ENCODE measurements at places on chromosomes 7 and 10. TPM values are rescaled to one million over a fixed set of nuclear protein-coding genes. Genes with fewer than 3 reads are reported as not detected.
A peak's percentile ranks its signal among the peaks of the same experiment; 100 is the strongest.

SPDYE2 gene
- polyA plus RNA-seq: 0.15 TPM

NUTM2A gene
- polyA plus RNA-seq: 1.1 TPM

FFAR4 gene
- polyA plus RNA-seq: 0.11 TPM

PCDH15 gene
- polyA plus RNA-seq: 0.06 TPM

KAZALD1 gene
- polyA plus RNA-seq: 10.0 TPM

FBXO24 gene
- polyA plus RNA-seq: not detected

SPAG6 gene
- polyA plus RNA-seq: not detected

SH2B2 gene
- polyA plus RNA-seq: 0.50 TPM

UPK3B gene
- 0.19 TPM for polyA plus RNA-seq

TDRD1 gene
- 0.27 TPM for polyA plus RNA-seq

DNA sequence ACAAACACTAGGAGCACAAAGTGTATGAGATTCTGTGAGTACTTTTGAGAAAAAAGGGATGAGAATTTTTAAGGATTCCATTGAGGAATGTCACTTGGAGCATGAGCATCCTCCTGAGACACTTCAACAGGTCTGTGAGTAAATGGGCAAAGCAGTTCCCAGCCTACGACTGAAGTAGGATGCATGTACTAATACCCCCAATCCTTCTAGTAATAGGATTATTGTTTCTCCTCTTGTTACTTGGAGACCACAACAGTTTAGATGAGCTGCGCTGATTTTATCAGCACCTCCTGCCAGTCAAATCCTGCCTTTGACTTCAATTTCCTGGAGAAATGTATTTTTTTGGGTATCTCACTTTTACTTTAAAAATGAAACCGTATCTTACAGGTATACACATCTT is 820 bp downstream of the BBS9 start:
- no peak for DNase-seq

DNA sequence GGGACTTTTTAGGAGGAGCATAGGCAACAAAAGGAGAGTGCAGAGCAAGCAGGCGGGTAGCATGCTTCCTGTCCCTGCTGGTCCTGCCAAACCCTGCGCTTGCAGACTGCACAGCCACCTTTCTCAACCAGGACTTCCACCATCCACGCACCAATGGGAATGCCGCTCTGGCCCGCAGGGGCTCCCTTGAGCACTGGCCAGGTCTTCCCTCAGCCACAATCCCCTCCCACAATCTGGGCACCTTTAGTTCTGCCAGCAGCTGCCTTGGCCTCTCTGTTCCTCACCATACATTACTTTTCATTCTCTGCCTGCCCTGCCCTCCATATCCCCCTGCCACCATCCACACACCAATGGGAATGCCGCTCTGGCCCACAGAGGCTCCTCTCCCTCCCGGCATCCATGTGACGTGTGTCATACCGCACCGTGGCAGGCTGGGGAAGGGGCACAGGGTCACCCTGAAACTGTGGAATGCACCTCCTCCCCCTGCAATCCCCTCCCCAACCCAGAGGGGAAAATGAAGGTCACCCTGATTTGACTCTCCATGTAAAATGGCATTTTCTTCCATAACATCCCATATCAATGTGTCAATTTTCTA is 97.3 kb upstream of the MACROH2A2 start:
- no peak for DNase-seq

DNA sequence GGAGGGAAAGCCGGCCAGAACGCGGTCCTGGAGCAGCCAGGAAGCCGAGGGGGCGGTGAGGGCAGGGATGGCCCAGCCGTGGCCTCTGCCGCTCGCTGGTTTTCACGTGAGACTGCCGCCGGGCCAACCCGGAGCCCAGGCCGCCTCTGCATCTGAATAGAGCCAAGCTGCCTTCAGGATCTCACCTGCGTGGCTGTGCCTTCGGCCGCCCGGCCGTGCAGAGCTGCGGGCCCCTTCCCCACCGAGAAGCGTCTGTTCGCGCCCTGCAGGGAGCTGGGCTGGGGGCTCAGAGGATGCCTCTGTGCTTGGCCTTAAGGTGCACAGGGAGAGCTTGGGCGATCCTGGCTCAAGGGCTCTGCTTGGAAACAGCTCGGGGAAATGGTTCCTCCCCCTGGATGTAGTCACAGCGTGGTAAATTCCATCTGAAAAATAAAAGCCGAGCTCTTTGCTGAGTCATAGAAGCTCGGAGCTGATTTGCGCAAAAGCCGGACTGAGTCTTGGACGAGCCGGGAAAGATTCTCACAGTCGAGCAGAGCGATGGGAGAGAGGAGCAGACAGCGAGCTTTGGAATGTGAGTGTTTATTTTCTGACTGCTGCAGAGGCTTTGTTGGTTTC is at the start of gene JAKMIP3:
JAKMIP3 (plus strand) TSS at position 456 of the 615 bp plus-strand sequence. CDS start 38,863 bp downstream, outside the sequence.
- DNase-seq: peak; percentile 45

DNA sequence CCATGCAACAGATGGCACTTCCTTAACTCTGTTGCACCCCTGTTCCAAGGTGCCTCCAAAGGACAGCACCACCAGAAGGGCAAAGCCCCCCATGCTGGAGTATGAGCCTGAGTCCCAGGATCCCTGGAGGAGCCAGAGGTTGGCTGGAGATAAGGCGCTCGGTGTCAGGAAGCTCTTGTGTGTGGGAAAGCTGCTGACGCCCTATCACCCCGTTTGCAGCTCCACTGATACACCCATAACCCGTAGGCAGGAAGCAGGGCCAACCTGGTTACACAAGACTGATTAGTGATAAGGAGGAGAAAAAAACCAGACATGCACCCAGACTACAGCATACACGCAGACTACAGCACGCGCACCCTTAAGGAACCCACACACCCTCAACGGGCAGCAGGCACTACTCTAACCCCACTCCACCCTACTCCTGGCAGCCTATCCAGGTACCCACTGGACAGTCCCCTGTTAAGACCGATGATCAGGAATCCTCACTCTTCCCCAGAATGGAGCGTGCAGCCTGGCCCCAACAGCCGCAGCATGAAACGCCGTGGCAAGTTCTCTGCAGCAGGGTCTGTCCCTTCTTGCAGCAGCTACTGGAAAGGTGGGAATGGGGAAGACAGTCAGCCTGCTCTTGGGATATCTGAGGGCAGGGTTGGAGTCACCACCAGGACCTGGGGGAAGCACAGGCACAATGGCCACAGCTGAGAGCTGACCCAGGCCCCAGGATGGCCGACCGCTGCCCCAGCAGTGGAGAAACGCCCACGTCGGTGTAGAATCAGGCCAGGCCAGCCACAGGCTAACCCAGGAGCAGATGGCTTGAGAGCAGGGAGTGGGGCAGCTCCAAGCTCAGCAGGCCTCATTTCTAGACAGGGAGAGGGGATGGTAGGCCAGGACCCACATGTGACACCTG is 38.3 kb upstream of the TUBB8 start:
- DNase-seq: no peak

GRCh38 chr7:55251313-55251712 is 113.8 kb upstream of the LANCL2 start:
- no peak for DNase-seq

DNA sequence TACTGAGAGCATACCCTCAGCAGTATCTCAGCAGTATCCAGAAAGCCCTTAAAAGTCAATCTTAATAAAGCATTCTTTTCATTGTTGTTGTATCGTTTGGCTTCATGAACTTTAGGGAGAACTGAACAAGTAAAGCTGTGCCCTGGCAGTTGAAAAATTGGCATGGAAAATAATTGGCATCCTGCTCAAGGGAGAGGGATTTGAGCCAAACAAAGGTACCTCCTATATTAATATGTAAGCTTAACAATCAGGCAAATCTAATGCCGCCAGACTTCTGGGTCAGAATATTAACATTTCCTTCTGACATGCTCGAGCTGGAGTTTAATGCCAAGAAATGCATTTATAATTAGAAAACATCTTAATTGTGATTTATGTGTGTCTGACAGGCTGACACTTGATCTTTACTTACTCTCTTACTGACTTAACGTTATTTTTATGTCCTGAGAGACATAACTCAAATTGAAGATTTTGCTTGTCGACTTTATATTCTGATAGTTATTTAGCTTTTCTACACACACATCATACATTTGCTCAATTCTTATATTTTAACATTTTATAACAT is 42.1 kb upstream of the PCDH15 start:
- DNase-seq: no peak

GRCh38 chr10:72351479-72351878 is 3.2 kb downstream of the DNAJB12 start:
- DNase-seq: no peak

GRCh38 chr7:129443612-129444011 is 9.4 kb downstream of the STRIP2 start:
- peak; percentile 71 for DNase-seq

- peak; percentile 77 for DNase-seq
These were observed 28.0 kb downstream of the ITPRIP start for GRCh38 chr10:104309980-104310978.

DNA sequence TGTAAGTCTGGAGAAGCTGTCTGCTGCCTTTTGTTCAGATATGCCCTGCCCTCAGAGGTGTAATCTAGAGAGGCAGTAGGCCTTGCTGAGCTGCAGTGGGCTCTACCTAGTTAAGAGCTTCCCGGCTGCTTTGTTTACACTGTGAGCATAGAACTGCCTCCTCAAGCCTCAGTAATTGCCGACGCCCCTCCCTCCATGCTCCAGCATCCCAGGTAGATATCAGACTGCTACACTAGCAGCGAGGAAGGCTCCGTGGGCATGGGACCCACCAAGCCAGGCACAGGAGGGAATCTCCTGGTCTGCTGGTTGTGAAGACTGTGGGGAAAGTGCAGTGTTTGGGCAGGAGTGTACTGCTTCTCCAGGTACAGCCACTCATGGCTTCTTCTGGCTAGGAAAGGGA is 26.4 kb upstream of the CXCL12 start:
- DNase-seq: no peak

GRCh38 chr10:35079763-35080162 is 10.4 kb downstream of the CUL2 start:
- DNase-seq: no peak

DNA sequence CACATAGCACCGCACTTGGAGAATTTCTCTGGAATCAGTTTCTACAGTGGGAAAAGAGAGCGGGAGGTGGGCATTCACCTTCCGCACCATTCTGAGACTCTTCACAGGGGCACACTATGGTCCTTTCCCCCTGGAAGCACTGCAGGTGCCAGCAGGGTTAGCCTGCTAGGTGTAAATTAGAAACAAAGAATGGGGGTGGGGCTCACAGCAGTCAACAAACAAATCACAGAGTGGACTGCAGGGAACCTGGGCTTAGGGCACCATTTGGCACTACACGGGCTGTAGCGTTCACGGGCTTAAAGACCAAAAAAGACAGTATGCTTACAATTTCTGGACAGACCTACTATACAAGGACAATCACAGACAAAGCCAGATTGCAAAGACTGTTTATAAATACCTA is 8.0 kb upstream of the PKD1L1 start:
- DNase-seq: no peak

- no peak for DNase-seq
These were observed 150.6 kb upstream of the NRG3 start for GRCh38 chr10:81724431-81724830.

DNA sequence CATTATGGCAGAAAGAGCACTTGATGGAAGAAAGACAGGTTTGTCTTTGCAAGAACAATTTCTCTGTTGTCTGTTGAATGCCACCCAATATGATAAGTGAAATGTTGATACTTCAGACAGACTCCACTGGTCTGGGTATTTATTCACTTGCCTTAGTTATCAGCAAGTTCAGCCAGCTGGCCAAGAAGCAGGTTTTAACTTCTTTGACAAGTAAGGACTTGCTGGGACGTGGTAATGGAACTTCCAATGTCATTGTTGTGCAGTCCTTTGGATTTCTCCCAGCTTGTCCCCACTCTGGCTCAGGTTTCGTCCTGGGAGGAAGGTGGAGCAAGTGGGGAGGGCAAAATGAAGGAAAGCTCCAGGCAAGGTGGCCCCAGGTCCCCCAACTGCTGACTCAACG is 497.4 kb downstream of the RPS24 start:
- no peak for DNase-seq

GRCh38 chr7:24110056-24110455 is 173.9 kb upstream of the NPY start:
- no peak for DNase-seq

GRCh38 chr7:131219312-131220041 is 108.2 kb upstream of the MKLN1 start:
- DNase-seq: peak; percentile 59

GRCh38 chr10:129779126-129780111 is 184.7 kb downstream of the EBF3 start:
- DNase-seq: no peak

GRCh38 chr7:121334875-121335648 is 6.3 kb downstream of the WNT16 start:
- no peak for DNase-seq

- no peak for DNase-seq
These were observed 22.3 kb upstream of the NPTX2 start for GRCh38 chr7:98594787-98595186.

DNA sequence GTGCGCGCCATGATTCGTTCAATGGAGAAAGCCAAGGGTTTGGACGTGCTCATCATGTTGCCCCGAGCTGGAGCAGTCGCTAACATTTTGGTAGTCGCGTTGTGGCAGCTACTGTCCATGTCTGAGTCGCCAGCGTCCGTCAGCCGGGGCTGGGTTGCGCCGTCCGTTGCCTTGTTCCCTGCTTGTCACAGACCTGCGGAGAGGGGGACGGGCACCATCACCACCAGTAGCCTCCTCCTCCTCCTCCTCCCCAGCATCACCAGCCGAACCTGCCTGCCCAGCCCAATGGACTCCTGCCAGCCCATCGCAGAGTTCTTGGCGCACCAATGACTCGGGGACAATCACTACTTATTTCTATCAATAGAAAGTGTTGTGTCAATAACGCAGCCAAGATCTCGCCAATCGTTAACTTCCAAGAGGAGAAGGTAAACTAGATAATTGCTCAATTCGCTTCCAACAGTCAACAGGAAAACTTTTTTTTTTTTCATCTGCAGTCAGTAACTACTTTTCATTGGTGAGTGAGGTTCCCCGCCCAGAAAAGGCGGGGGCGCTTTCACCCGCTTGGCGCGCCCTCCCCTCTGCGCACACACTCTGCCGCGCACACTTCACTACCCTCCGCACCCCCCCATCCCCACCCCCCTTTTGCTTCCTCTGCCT is at the start of gene FEZF1:
FEZF1 (minus strand) TSS at position 432 of the 657 bp plus-strand sequence; CDS start at position 119, 313 bp downstream.
- no peak for DNase-seq

GRCh38 chr10:124119216-124119615 is 25.8 kb upstream of the CHST15 start:
- DNase-seq: no peak

DNA sequence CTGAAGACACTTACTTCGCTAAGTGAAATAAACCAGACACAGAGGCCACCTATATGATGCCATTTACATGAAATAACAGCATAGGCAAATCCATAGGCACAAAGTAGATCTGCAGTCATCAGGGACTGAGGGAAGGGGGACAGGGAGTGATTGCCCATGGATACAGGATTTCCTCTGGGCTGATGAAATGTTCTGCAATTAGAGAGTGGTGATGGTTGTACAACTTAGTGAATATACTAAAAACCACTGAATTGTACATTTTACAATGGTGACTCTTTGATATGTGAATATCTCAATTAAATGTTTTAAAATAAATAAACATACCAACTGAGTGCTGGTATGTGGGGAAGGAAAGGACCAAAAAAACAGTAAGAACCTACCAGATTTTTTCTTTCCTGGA is 20.4 kb downstream of the PPA1 start:
- no peak for DNase-seq
